Renal cortex interstitium (tissue), 15 donors: ENCODE measurements at places on chromosomes 5 and 9. TPM values are rescaled to one million over a fixed set of nuclear protein-coding genes. Genes with fewer than 3 reads are reported as not detected.

DNA sequence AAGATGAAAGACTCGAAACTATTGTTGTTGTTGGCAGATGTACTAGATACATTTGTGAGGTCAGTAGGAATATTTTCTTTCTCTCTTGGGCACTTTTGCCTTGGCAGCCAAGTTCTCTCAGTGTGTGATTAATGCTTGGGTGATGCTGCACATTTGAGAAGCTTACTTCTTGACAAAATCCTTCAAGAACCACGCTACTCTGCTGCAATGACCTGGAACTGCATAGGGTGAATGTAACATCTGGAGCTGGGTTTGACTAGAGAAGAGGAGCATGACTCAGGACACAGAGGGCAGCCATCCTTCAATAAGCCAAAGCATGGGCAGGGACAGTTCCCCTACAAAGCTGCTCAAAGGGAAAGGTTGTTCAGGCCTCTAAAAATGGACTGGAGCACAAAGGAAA is 75.5 kb upstream of the PUM3 start:
- DNase-seq, result no peak

GRCh38 chr5:37552770-37553719 is 173.9 kb downstream of the WDR70 start:
- DNase-seq, result no peak

DNA sequence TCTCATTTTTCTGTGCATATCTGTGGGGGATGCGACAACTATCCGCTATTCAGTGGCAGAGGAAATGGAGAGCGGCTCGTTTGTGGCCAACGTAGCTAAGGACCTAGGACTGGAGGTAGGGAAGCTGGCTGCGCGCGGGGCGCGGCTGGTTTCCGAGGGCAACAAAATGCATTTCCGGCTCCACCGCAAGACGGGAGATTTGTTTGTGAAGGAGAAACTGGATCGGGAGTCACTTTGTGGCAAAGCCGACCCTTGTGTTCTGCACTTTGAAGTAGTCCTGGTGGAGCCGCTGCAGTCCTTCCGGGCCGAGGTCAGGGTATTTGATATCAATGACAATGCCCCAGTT is 320 bp downstream of the PCDHB1 start:
- DNase-seq, result no peak

DNA sequence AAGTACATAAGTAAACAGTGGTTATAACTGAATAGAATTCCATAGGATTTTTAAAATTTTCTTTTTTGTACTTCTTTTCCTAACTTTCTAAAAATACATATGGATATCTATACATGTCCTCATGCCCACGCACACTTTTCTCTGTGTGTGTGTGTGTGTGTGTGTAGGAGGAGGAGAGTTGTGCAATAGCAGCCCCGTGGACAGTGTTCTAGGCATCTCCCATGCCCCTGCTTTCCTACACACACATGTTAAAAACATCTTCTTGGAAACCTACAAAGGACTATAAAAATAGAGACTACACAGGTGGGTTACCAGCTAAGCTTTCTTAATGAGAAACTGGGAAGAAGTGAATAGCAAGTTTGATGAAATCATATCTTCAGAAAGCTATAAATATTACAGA is 19.8 kb upstream of the HEXB start:
- no peak for DNase-seq

- DNase-seq, result no peak
Observed at GRCh38 chr5:1399737-1400136, 45.5 kb downstream of the SLC6A3 start.

DNA sequence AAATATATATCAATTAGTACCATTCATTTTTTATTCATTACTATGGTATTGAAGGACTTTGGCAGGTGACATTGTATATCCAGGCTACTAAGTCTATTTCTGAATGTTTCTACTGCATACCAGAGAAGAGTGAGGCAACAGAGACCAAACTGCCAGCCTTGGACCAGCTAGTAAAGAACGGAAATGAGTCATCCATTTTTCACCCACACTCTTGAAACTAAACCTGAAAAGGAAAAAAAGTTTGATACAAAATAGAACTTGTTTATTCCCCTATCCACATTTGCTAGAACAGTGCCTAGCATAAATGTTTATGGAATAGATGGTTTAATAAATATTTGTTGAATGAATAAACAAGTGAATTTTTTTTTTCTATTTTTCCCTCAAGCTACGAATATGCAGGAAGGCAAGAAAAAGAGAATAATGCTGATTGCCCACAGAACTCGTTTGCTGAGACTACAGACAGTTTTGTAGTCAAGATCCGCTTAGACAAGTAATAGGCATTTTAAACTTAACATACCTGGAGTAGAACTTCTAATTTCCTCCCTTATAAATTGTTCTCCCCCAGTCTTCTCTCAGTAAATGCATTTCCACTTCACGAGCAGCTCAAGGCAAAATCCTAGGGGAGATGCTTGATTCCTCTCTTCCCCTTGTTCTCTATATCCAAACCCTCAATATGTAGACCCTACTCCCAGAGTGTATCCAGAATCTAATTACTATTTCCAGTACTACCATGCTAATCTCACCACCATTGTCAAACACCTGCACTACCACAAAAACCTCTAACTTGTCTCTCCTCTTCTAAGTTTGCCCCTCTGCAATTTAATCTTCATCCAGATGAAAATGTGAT is 146.2 kb upstream of the RASA1 start:
- DNase-seq, result no peak

GRCh38 chr9:89006996-89007967 is 16.0 kb downstream of the S1PR3 start:
- DNase-seq, result no peak

DNA sequence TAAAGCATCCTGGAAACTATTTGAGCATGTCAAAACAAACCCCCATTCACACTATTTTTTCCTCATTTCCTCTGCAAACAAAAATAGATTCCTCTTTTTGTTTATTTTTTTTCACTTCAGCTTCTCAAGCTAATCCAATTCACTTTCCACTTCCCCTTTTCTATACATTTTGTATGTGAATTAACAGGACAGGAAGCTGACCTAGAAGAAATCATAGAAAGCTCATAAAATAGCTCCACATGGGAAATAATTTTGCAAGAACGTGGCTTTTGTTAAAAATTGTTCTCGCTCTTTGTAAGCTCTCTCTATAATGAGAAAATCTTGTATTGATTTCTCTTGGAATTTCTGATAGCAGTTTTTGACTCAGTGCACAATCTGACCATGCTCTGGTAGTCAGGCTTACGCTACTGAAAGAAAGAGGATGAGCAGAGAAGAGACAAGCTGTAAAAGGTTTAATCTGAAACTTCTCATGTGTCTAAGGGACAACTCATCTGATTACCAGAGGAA is 215.8 kb downstream of the ADAMTS12 start:
- no peak for DNase-seq

DNA sequence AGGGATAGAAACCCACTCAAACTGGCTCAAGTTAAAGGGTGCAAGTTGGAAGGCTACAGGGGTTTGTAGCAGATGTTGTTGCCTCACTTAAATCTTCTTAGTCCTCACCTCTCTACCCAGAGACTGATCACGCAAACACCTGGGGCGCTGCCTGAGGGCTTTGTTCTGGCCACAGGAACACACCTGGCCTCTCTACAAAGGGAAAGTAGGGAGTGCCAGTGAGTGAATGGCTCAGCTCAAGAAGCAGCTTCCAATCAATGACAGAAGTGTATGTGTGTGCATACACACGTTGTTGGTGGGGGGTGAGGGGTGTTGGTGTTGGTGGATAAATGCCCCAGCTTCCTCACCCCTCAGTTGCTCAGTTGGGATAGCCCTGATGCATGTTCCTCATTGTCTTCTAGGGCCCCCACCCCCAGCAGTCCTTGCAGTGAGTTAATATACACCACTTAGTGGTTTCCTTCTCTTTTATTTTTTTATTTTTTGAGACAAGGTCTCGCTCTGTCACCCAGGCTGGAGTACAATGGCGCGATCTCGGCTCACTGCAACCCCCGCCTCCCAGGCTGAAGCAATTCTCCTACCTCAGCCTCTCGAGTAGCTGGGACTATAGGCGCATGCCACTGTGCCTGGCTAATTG is 30.6 kb upstream of the CTNNA1 start:
- no peak for DNase-seq

- no peak for DNase-seq
Observed at GRCh38 chr9:111186021-111186530, 143.9 kb downstream of the OR2K2 start.

DNA sequence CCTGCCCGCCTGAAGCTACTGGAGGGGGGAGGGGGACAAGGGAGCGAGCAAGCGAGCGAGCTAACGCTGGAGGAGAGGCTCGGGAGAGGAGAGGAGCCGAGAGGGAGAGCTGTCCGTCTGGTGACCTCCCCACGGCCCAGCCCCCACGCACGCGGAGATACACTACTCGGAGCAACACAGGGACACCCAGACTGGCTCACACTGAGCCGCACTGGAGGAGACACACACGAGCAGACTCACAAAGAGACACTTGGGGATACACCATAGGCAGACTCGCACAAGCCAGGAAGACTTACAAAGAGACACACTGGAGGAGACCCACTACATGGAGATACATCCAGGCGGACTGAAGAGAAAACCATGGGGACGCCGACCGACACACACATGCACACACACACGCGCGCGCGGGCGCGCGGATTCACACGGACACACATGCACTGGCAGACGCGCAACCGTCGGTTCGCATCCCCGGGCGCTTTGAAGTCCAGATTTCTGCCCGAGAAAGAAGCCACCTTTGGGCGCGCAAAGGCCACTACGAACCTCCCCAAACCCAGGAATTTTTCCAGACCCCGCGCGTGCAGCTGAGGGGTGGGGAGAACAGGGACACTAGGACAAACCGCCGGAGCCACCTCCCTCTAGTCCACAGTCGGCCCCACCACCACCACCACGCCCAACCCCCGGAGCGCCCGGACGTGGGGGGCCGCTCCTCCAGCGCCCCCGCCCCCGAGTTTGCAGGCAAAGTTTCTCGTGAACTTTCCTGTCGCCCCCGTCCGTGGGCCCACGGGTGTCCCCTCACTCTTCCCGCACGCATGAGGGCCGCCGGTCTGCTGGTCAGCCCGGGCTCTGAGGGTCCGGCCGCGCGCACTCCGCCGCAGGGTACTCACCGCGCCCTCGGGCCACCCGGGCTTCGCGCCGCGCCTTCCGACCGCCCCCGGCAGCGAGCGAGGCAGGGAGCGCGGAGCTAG is 571 bp downstream of the CNTFR start:
- no peak for DNase-seq

- no peak for DNase-seq
Observed at GRCh38 chr9:129323999-129324553, 146.0 kb upstream of the IER5L start.

DNA sequence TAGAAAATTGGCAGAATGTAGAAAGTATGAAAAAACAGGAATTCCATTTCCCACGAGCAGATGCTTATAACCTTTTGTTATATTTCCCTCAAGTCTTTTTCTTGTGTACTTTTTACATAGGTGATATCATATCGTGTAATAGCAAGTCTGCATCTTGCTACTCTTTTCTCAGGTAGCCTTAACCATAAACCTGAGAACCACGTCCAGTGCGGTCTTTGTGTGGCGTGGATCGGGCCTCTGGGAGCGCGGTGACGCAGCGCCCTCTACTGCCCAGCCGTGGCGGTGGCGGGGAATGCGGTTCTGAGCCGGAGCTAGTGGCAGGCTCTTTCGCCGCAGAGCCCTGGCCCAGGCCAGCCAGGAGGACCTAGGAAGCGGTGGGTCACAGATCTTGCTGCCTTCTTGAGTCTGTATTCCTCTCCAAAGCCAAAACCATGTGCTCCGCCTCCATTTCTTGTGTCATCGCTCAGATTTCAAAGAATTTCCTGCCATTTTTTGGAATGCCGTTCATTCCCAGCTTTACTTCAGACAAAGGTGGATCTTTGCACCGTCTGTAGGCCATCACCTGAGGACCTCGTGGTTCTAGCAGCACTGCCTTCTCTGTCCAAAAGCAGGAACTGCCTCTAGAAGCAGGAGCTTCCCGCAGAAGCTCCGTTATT is 71.9 kb downstream of the MVB12B start:
- DNase-seq, result peak; percentile 49

DNA sequence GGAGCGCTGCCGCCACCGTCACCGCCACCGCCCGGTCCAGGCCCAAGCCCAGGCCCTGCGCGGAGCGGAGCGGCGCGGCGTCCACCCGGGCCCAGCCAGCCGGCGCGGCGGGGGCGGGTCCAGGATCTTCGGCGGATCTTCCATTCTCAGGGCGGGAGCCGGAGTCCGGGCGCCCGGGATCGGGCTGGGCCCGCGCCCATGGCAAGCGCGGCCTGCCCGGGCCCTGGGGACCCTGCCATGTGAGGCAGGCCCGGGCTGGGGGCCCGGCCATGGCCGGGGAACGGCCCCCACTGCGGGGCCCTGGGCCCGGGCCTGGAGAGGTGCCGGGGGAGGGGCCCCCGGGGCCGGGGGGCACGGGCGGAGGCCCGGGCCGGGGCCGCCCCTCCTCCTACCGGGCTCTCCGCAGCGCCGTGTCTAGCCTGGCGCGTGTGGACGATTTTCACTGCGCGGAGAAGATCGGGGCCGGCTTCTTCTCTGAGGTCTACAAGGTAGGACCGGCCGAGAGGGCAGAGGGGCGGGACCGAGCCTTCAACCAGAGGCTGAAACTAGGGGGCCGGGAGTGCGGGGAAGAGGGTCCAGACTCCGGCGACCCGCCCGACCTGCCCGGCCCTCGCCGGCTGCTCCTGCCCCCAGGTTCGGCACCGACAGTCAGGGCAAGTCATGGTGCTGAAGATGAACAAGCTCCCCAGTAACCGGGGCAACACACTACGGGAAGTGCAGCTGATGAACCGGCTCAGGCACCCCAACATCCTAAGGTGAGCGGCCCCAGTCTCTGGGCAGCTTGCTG is 482 bp downstream of the TESK1 start:
- no peak for DNase-seq

- DNase-seq, result no peak
Observed at GRCh38 chr5:20470997-20471396, 483.0 kb upstream of the CDH18 start.

DNA sequence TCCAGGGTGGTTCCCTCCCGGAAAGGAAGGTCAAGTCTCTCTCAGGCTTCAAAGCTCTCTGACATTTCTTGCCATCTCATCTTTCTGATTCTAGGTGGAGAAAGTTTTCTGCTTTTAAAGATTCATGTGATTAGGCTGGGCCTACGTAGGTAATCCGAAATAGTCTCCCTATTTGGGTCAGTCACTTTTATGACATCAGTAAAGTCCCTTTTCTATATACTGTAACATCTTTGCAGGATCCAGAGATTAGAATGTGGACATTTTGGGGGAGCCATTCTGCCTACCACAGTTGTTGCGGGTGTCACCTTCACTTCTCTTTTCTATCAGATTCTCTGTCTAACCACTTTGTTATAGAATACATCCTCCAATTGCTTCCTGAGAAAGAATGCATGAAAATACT is 1.9 kb upstream of the RNF180 start:
- DNase-seq, result no peak

The PDE8B gene
- 4.7 TPM for polyA plus RNA-seq

The MLANA gene
- 1.0 TPM for polyA plus RNA-seq

The SHOC1 gene
- 1.4 TPM for polyA plus RNA-seq

The C1QTNF2 gene
- polyA plus RNA-seq, result 0.82 TPM

The CDC20B gene
- polyA plus RNA-seq, result 0.40 TPM

The RETREG1 gene
- polyA plus RNA-seq, result 50.5 TPM

The ELOVL7 gene
- polyA plus RNA-seq, result 12.2 TPM

The TPRN gene
- polyA plus RNA-seq, result 17.3 TPM

The NTNG2 gene
- 0.32 TPM for polyA plus RNA-seq

The TJP2 gene
- polyA plus RNA-seq, result 103 TPM

The TOR4A gene
- 6.3 TPM for polyA plus RNA-seq

The C5orf34 gene
- polyA plus RNA-seq, result 5.4 TPM
